NCI-H2081 (cell line): ENCODE measurements at places on chromosomes 11 and 22.

GRCh38 chr22:39939830-39940229, 20.4 kb upstream of the TMA7B start:
- DNase-seq, result no peak

GRCh38 chr11:103849366-103849765, 187.1 kb upstream of the DDI1 start:
- no peak for DNase-seq

DNA sequence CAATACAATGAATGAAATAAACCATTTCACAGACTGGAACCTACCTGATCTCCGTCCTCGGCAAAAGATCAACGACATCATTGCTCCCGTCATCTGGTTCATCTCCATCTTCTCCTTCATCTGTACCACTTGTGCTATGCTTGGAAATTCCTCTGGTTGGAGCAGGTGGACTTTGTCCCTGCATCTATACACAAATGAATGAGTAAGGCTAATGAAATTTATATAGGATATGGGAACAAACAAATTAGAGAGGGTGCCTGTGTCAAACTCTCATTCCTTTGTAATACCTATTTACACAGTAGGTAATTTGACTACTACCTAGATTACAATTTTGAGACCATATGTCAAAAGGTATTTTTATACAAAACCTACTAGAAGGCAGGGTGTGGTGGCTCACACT, 59.4 kb downstream of the F2 start:
- no peak for DNase-seq

- DNase-seq, result no peak
These were observed 412.2 kb downstream of the TBC1D22A start for GRCh38 chr22:47174671-47175112.

- no peak for DNase-seq
These were observed 141.8 kb downstream of the TEAD1 start for GRCh38 chr11:12815931-12816494.
